AG09319 (cell line): ENCODE measurements at places on chromosomes 4 and X.

DNA sequence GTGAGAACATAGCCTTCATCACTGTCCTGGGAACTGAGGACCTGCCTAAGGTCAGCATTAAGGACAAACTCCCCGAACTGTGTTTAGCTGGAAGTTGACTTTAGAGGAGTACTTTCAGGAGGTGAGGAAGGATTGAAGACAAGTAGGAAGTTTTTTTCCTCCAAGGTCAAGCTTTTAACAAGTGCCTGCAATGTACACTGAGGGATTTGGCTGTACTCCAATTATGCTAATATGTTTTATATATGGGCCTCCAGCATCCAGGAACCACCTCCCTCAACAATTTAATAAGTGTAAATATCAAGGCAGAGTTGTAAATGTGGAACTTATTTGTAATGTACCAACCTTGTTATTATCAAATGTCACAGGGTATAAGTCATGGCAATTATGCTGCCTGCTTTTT, 726.2 kb downstream of the RPA4 start:
- DNase-seq = no peak

DNA sequence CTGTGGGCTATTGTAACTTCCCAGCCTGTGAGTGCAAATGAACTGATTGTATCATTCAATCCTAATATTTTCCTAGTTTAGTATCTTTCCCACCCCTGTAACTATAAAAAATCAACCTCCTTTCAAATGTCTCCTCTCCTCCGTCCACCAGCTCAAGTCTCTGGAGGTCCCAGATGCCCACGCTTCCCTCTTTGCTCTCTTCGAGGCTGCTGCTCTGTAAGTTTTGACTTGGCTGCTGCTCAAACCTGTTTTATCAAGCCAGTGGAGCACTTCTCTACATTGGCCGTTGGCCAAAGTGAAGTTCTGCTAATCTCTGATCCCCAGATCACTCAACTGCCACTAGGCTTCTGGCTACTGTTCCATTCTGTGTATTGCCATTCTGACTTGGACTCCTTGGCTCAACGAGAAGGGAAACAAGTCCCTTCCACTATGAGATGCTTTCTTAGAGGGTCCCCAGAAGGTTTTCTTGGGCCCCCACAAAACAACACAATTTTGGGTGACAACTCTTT, 60.7 kb upstream of the RAPGEF2 start:
- DNase-seq = no peak

GRCh38 chr4:153566631-153567150, 100.5 kb downstream of the TMEM131L start:
- DNase-seq = no peak

DNA sequence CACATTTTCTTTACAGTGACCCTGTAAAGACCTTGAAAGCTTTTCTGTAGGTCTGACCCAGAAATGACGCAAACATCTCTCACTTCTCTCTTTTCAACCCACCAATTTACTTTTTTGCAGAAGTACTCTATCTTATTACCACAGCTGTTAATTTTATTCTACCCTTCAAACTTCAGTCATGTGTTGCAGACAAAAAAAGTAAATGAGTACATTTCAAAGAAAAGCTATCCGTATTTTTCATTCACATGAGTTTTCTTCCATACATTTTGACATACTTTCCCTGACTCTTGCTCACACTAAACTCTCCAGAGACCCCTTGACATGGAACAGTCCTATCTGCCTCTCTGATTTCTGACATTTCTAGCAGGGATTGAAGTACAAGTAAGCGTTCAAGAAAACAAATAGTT, 51.7 kb downstream of the SLC7A11 start:
- no peak for DNase-seq

- no peak for DNase-seq
Measured at GRCh38 chr4:124519196-124519595, 193.3 kb downstream of the ANKRD50 start.

- DNase-seq = no peak
Measured at GRCh38 chrX:18719852-18720251, 12.4 kb downstream of the PPEF1 start.

DNA sequence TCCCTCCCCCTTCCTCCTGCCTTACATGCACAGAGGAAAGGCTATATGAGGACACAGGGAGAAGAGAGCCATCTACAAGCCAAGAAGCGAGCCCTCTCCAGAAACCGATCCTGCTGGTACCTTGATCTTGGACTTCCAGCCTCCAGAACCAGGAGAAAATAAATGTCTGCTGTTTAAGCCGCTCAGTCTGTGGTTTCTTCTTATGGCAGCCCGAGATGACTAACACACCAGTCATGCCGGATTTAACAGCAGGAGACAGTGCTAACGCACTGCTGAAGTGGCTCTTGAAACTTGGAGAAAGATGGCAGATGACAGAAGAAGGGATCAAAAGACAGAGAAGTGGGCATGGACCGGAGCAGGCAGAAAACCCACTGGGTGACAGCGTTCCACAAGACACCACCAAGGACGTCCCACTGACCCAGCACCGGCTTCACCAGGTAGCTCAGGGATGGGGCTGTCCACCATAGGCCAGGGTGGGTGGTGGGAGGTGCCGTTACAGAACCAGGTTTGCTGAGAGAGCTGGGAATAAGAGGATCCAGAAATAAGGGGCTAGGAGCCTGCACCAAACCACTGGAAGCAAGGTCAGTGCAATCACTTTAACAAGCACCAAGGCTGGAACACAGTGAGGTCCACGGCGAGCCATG, 6.2 kb upstream of the MAN2B2 start:
- no peak for DNase-seq

DNA sequence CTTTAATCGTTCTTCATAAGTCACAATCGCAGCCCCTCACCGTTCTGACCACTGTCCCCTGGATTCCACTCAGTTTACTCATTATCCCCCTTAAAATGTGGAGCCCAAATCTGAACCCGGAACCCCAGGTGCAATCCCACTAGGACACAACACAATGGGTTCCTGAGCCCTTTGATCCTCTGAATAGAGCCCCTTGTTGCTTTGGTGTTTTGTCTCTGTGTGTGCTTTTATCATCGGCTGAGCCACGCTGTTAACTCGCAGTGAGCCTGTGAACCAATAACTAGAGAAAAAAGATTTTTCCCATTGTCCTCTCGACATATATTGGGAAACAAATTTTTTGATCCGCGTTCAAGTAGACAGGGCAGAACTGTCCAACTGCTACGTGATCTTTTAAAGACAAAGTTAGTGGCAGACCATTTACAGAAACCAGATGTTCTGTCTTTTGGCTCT, 617 bp upstream of the PDHA1 start:
- DNase-seq = no peak

DNA sequence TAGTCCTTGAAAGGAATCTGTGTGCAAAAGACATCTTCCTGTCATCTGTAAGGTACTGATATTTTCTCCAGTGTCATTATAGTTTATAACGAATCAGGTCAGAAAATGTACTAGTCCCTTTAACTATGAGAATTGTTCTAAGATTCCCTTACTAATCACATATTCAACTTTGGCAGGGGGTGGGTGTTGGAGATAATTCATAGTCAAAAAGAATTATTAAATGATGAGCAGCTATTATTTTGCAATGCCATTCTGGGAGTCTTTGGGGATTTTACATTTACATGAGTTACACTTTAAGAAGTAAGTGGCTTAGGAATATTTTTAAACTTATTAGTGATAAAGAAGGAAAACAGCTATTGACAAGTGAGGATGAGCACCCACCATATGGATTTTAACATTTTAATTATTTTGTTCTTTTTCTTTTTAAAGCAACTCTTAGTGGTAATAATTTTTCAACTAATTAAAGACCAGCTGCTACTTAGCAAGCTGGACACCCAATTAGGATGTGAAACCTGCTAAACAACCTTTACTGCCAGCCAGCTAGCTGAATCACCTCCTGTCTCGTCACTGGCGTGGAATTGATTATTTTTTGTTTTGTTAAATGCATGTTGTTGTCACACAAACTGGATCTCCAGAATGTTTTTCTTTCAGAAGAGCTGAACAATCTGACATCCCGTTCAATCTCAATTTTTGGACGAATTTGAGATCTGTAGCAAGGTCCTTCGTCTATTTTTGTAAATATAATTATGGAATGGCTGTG, 219.2 kb downstream of the ARAP2 start:
- DNase-seq = no peak

DNA sequence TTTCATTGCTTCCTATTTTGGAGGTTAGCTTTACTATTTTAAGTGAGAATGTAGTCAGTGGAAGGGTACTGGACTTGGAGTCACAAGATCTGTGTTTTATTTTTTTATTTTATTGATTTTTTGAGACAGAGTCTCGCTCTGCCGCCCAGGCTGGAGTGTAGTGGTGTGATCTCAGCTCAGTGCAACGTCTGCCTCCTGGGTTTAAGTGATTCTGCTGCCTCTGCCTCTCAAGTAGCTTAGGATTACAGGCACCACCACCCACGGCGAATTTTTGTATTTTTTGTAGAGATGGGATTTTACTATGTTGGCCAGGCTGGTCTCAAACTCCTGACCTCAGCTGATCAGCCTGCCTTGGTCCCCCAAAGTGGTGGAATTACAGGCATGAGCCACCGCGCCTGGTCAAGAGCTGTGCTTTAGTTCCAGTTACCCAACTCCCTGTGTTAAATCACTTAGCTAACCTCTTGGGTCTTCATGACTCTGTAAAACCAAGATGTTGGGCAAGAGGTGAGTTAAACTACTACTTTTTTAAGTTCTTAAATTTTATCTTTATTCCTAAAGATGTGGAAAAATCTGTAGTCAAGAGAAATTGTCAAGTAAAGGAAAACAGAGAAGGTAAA, 11.2 kb downstream of the USP9X start:
- DNase-seq = no peak

GRCh38 chr4:56466910-56467283, 520 bp upstream of the SRP72 start:
- no peak for DNase-seq

GRCh38 chr4:43990551-43990950, 458.1 kb downstream of the KCTD8 start:
- DNase-seq = no peak

DNA sequence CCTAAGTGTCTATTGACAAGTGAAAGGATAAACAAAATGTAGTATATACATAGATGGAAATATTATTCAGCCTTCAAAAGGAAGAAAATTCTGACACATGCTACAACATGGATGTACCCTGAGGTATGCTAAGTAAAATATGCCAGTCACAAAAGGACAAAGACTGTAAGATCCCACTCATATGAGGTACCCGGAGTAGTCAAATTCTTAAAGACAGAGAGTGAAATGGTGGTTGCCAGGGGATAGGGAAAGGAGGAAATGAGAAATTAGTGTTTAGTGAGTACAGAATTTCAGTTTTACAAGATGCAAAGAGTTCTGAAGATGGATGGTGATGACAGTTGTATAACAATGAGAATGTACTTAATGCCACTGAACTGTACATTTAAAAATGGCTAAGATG, 102.3 kb upstream of the NAP1L5 start:
- DNase-seq = no peak

DNA sequence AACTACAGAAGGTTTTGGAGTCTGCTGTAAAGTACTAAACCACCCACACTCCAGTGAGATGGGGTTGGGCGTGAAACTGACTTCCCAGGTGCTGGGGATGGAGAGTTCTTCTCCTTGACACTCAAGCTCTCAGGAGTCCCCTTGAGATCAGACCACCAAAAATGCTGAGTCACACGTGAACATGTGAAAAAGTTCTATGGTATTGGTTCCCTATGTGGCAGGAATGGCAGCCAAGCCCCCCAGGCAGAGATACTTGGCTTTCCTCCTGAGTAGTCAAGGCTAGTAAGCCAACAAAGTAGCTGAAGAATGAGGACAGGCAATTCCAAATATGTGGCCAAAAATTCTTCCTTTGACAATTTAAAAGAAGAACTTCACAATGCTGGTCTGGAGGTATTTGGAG, 222.0 kb upstream of the ADAMTS3 start:
- DNase-seq = no peak

DNA sequence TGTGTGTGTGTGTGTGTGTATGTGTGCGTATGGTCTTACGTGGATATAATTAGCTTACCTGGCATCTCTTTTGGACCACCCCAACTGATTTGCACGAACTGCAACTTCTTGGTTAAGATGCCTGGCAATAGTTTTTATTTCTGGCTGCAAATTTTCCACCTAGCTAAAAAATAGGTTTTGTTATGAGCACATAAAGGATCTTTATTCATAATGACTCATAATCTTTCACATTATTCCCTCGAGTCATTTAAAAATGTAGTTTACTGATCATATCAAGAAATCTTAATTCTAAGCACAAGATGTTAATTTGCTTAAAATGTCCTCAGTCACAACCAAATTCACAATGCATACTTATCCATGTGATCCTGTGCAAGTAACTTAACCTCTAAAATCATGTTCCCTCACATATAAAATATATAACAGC, 1.5 kb downstream of the COX18 start:
- DNase-seq = no peak

DNA sequence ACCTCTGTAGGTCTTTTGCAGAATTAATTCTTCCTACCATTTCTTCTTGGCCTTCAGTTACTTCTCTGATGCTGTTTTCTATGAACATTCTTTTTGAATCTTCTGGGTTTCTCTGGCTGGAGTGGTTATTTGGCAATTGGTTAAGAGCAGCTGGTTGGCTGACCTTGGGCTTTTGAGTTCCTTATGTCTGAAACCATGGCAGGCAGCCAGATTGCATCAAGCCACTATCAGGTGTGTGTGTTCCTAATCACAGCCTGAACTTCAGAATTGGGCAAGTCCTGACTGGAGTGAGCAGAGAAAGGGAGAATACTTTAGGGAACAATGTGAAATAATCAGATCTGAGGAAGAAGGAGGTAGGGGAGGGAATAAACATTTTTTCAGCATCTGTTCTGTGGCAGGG, 90.2 kb downstream of the ARHGAP10 start:
- DNase-seq = peak; percentile 94

DNA sequence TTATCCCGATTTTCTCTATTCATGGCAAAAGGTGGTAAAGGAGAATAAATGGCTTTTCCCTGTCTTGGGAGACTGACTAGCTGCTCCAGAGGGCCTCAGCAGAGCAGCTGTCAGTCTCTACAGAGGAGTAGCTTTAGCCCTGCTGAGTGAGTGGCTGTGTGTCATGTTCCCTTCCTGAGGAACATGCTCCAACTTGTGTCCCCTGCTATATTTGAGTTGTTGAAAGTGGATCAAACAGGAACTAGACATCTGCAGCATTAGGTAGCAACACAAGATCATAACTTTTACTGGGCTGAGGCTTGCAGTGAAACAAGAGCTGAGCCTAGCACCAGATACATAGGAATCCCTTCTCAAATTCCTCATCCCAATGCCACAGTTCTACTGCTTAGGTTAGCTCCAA, 26.7 kb upstream of the PLAC1 start:
- no peak for DNase-seq
